Stimulated activated CD8-positive, alpha-beta memory T cell treated with anti-CD3 and anti-CD28 coated beads, Interleukin-7, amount 100 ng/mL, for 4 hours (primary cell): ENCODE measurements at places on chromosomes 3 and 15.

DNA sequence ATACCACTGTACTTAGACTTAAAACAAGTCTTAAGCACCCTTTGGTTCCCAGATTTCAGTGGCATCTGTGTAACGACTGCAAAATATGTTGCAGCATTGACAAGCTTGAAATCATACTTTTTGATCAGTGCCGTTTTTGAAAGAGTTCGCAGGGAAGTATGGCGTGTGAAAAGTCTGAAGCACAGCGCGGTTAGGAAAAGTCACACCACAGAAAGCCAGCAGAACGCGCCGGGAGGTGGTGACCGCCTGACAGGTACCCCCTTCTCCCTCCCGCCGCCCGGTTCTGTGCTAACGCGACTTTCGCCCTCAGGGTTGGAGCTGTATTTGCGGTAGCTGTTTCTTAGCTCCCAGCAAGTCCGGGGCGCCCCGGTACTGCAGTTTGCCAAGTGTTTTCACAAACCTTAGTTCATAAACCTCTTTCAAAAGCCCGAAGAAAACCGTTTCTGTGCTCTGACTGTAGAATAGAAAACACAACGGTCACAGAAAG lies 481 bp upstream of the CRYBG3 start:
- no peak for DNase-seq

GRCh38 chr3:171160325-171160724 lies 133.8 kb upstream of the SLC2A2 start:
- DNase-seq = no peak

- no peak for DNase-seq
Measured at GRCh38 chr3:147518465-147518864, 109.3 kb downstream of the ZIC1 start.

DNA sequence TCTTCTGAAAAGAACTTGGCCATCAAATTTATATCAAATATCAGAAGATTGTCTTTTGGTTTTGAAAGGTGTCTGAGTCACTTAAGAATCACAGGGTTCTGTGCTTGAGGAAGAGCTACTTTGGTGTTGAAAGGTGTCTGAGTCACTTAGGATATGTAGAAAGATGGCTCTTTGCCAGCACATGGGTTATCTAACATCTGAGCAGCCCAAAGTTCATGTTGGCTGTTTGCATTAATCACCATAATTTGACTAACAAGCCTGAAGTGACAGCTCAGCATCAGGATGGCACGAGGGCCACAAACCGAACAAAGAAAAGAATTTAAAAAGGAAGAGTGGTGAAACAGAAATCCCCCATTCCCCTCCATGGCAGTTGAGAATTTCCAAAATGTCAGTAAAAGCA lies 190.5 kb upstream of the CMC1 start:
- DNase-seq = peak; percentile 16

- no peak for DNase-seq
Measured at GRCh38 chr3:74500257-74500656, 114.2 kb downstream of the CNTN3 start.

GRCh38 chr15:42233107-42233506 lies 25.0 kb upstream of the VPS39 start:
- no peak for DNase-seq

DNA sequence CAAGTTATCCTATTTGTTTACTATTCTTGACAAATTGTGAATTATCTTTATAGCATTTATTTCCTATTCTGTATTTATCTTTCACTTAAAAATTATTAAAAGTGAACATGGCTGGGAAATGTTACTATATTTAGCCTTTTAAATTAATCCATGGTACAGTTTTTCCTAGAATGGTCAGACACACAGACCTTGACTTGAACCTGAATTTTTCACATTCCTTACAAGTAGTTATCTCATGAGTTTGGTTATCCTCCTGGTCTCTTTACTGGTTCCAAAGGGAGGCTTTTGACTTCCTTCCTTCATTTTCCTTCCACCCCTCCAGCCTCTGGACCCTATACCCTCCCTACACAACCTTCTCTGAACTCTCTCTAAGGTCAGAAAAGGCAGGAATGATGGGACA lies 280.6 kb downstream of the SATB1 start:
- no peak for DNase-seq

- no peak for DNase-seq
Measured at GRCh38 chr3:146052056-146052790, 108.8 kb downstream of the PLOD2 start.

- DNase-seq = no peak
Measured at GRCh38 chr3:171353423-171353822, 106.8 kb downstream of the TNIK start.

DNA sequence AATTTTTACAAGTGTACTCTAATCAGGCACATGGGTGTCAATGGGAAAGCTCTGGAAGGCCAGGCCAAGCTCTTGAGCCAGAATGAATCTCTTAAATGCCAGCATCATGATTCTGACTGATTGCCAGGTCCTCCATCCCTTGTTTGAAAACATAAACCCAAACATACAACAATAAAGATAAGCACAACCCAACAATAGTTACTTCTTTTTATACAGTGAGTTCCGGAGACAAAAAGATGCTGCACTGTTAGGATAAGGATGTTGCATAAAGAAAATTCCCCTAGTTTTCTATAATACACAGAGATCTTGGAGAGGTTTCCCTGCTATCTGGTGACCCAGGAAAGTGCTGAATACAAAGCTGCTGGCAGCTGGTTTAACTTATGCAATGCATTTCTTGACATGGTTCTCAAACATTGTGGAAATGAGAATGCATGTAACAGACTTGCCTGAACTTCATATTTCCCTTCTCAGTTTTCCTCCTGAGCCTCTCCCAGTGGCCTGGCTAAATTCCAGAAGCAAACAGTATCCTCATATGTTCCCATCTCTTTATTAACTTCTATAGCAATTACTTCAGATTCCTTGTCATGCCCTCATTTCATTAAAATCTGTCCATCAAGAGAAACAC lies 180.1 kb upstream of the PRICKLE2 start:
- DNase-seq = no peak

- DNase-seq = no peak
Measured at GRCh38 chr3:126836220-126836860, 132.3 kb downstream of the CHCHD6 start.

DNA sequence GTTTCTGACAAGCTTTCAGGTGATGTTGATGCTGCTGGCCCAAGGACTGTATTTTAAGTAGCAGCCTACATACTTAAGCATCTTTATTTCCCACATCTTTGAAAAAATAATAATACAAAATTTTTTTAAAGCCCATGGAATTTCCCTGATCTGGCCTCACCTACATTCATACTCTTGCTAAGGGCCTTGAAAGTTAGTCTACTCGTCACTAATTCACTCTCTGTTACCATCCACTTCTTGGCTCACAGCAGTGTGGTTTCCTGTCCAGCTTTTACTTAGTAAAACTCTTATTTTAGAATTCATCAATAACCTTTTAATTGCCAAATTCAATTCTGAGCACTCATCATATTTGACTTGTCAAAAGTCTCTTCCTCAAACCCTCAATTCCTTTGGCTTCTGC lies 59.3 kb upstream of the CRTC3 start:
- no peak for DNase-seq

- no peak for DNase-seq
Measured at GRCh38 chr3:64216274-64217147, 8.8 kb downstream of the PRICKLE2 start.

- DNase-seq = no peak
Measured at GRCh38 chr15:76667943-76668715, 237.0 kb downstream of the SCAPER start.

DNA sequence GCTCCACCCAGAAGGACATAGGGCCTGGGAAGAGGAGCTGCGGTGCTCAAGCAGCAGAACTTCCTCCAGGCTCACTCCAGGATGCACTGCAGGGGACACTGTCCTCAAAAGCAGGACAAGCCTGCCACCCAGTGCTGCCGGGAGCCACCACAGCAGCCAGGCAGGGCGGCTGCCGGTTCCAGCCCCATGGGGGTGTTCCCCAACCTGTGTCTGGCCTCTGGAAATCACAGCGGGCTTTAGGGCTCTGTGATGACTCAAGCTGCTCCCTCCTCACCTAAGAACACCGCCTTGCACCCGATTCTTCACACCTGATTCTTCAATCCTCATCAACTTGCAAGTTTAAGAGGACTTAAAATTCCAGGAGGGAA lies 71.9 kb upstream of the SLC6A11 start:
- DNase-seq = no peak

DNA sequence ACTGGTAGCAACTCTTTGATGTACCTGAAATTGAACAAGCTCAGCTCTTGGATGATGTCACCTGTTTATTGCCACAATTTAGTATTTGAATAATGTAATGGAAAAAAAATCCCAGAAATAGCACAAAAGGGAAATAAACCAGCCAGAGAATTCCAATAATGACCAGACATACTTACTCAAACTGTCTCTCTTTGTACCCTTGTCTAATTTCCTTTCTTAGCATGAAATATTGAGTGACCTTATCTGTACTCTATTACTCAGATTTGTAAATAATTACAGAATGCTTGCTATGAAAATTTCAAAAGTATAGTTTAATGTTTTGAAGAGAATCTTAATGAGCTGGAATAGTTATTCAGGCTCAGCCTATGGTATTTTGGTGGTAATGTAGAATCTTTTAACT lies 555.4 kb upstream of the SGO1 start:
- DNase-seq = no peak
